ENCODE measurements at places on chromosomes 6 and 20.

- no peak for DNase-seq
Observed at GRCh38 chr6:143647191-143647590, 30.6 kb upstream of the PHACTR2 start.

GRCh38 chr6:20173833-20174792, 38.2 kb downstream of the MBOAT1 start:
- no peak for DNase-seq

- DNase-seq = no peak
Observed at GRCh38 chr6:6461138-6461537, 127.4 kb upstream of the LY86 start.

GRCh38 chr6:26124781-26125685, 37.8 kb downstream of the HFE start:
- no peak for DNase-seq

DNA sequence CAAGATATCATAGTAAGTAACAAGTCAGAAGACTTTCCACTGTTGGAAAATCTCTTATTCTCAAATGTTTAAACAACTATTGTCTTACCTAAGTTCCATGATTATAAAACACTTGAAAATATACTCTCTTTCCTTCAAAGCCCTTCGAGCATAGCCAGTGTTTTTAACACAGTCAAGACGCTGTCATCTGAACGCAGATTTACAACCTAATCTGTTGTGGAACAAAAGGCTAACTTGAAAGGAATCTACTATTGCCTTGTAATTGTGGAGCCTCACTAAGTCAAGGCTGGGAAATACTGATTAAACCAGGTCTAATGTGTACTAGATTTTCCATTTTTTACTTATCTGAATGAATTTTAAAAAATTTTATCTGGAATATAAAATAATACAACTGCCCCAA, 205.8 kb downstream of the TRDN start:
- no peak for DNase-seq

DNA sequence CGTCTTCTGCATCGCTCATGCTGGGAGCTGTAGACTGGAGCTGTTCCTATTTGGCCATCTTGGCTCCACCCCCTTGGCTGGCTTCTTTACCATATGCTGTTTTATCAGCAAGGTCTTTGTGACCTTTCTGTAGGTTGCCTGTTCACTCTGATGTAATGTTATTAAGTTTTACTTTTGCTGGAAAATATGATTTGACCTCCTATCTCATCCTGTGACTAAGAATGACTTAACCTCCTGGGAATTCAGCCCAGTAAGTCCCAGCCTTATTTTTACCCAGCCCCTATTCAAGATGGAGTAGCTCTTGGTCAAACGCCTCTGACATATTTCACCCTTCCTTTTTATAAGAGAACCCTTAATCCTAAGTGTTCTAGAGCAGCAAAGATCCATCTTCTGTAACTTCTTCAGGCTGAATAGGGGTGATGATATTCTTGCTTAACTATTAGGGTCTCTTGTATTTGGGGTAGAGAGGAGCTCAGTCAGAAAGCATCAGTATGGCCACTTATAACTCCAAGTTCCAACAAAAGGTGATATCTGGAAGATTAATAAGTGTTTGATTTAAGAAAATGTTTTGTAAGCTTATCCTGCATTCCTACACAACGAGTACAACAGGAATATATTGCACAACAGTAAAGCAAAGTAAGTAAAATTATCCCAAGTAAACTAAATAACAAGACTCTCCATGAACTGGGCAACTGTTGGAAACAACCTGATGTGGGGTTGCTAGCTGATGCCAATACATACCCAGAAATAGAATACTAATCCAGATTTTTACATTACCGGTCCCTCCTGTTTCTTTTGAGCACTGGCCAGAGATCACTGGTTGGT, 23.1 kb upstream of the HMGN3 start:
- no peak for DNase-seq

DNA sequence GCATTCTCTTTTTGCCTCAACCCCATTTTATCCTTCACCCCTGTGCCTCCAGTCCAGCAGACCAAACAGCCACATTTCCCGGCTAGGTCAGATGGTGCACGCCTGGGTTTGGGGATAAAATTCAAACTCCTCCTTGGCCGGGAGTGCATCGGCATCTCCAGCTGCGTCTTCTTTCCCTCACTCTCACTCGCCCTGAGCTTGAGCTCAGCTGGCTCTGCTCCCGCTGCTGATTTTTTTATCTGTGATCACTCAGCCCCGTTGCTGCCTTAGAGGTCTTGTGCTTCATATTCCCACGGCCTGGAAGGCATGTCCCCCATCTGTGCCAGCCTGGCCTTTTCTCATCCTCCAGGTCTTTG, 6.8 kb upstream of the EZR start:
- DNase-seq = no peak

DNA sequence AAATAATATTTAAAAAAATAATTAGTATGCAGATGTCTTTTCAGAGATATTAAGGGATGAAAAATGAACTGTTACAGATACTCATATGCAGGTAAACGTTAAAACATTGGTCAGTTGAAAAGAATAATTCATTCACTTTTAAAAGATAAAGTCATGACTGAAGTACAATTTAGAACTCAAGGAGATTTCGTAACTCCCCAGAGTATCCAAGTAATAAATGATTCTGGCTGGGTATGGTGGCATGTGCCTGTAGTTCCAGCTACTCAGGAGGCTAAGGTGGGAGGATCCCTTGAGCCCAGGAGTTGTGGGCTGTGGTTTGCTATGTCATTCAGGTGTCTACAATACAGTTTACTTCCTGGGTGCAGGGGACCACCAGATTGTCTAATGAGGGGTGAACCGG, 122.3 kb upstream of the TMEM181 start:
- no peak for DNase-seq

DNA sequence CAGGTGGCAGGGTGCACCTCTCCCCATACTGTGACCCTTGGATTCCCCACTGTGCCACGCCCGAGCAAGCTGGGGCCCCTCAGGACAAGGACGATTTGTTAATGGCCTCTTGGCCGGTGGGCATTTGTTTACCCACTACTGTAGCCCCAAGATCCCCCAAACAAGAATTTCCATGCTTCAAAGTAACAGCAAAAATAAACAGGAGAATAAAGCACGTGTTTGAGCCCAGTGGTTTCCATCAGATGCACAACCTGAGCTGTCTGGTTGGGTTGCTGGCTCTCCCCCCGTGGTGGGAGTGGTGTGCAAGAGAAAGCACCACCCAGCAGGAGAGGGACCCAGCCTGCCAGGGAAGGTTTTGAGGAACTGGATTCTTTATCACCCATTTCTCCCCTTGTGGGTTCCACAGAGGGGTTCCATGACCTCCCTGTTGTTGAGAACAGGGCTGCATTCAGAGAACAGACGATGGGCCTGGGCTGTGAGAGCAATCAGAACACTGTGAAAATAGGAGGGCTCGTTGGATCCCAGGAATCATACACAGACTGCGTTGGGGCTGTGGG, 4.8 kb downstream of the CD93 start:
- DNase-seq = no peak

- DNase-seq = no peak
Observed at GRCh38 chr20:38170826-38171674, 6.0 kb upstream of the TGM2 start.

- DNase-seq = no peak
Observed at GRCh38 chr20:9262653-9263194, 193.8 kb downstream of the PLCB4 start.

DNA sequence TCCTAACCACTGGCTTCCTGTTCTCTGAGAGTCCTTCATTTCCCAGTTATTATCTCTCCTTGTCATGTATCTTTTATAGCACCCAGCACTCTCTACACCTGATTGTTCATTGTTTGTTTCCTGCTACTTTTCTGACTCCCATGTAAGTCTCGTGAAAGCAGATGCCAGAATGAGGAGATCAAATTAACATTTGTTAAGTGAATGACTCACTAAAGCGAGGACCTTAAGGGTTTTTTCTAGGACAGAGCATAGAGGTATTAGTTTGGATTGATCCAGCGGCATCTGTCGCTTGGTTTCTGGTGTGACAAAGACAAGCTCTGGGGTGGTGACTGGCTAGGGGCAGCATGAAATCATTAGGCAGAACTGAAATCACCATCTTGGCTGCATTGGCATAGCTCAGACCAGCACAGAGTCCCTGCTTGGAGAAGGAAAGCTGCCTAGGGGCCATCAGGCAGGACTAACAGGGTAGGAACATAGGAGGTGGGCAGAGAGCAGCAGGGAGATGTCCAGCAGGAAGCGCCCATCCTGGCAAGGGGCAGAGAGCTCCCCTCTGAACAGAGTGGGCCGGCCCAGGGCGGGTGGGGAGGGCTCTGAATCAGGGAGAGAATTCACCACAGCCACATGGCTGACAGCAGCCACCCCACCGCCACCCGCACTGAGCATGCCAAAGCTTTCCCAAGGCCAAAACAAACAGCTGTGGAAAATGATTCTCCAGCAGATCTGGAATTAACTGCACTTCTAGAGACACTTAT, 97.1 kb upstream of the CEP85L start:
- DNase-seq = peak; percentile 41

DNA sequence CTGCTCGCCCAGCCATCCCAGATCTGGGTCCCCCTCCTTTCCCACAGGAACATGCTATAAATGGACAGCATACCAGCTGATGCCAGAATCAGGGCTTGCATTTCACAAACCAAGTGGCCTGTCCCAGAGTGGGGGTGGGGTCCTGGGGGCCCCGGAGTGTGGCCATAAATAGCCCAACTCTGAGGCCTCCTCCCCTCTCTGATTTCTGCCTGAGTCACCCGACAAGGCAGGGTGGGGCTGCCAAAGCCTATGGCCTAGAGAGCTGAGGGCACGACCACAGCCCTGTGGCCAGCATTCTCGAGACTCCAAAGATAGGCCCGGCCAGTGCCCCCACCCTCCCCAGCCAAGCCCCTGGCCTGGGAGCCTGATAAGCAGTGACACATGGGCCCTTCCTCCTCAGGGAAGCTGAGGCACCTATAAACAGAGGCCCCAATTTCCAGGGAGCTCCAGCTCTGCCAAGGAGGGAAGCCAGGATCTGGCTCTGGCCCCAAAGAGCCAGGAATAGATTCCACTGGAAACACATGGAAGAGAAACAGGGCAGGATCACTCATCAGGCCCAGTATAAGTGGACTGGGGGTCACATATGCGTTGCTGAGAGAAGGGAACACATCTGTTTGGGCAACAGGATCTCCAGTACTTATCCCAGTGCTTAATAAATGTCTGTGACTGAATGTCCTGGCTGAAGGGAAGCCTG, 20.3 kb downstream of the SNTA1 start:
- no peak for DNase-seq

- no peak for DNase-seq
Observed at GRCh38 chr6:35573495-35574110, 60.9 kb upstream of the TULP1 start.

DNA sequence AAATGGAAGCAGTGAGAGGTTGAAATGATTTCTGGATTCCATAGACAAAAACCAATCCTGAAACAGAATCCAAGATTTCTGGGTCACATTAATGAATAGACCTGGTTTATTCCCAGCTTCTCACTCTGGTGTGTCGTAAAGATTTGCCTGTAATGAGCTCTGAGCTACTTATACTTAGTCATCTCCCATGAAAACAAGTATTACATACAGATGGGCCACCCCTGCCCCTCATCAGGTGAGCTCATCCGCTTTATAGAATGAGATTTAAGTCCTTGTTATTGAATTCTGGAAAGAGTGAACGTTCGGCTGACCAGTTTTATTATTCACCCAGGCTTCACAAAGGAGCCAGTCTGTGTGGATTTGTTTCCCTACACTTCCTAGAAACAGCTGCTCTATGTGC, 47.1 kb upstream of the TMEM181 start:
- DNase-seq = no peak
